Mesothelial cell of epicardium (in vitro differentiated cells): ENCODE measurements at places on chromosomes 7 and 10.

GRCh38 chr10:60359066-60359465 is 30.6 kb downstream of the ANK3 start:
- no peak for DNase-seq

GRCh38 chr7:90654718-90655427 is 58.8 kb downstream of the CDK14 start:
- DNase-seq, result no peak

DNA sequence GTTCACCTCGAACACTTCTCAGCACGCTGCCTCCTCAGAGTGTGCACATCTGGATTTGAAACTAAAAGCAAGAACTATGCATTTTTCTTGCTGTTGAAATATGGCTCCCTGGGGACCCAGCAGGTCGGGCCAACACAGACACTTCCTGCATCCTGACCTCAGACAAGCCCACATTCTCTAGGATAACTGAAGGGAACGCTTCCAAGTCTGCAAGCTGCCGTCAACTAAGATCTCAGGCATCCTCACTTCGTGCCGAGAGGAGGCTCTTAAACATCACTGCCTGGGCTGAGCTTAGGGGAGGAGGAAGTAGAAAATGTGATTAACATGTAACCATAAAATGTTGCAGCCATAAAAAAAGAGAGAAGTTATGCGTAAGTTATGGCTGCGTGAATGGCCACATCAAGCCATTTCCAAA is 65.5 kb downstream of the PYROXD2 start:
- DNase-seq, result no peak

- no peak for DNase-seq
Measured at GRCh38 chr10:112333452-112333851, 40.5 kb upstream of the ACSL5 start.

DNA sequence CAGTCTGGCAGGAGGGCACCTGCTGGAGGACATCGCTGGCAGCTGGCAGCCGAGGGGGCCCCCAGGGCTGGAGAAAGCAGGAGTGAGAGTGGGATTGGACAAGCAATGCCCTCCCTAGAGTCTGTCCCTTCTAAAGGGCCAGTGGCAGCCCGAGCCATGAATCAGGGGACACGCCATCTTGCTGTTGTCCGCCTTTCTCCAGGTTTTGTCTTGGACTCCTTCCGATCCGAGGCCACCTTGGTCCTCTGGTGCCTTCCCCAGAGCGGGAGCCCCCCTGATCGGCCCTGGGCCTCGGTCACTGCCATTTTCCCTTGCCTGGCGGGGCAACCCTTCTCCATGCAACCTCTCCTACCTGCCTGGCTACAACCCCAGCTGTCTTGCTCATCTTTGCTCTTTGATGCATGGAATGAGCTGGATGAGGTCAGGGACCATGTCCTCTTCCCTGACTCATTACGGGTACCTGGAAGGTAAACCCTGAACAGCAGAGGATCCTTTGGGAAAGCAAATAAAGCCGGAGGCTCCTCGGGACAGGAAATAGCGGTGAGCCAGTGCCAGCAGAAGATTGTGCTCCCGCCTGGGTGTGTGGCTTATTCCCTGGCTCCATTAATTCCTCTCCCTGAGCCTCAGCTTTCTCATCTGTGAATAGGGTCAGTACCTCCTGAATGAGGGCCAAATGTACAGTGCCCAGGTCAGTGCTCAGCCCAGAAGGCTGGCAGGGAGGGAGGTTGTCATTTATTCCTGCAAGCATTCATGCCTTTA is 112.0 kb downstream of the GRK5 start:
- no peak for DNase-seq

DNA sequence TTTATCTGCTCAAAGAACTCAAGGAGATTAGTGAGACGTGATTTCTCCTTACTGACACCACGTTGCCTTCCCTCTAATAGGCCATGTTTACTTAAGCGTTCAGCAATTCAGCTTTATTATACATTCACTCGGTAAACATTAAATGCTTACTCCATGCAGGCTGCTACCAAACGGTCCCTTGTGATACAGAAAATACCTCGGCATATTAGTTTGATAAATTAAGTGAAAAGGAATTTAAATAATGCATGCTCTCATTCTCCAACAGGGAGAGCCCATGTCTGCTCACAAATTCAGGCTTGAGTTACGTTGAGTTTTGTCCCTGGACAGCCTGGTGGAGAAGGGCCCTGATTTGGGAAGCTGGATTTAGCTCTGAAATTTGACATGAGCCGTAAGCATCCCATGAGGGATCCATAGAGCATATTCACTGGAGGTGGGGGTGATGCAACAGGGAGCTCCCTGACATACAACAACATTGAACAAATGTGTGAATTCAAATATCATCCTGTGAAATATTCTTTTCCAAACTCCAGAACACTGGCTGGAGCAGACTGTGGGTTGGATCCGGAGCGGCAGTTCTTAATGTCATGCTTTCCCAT is 86.3 kb downstream of the TBXAS1 start:
- no peak for DNase-seq

DNA sequence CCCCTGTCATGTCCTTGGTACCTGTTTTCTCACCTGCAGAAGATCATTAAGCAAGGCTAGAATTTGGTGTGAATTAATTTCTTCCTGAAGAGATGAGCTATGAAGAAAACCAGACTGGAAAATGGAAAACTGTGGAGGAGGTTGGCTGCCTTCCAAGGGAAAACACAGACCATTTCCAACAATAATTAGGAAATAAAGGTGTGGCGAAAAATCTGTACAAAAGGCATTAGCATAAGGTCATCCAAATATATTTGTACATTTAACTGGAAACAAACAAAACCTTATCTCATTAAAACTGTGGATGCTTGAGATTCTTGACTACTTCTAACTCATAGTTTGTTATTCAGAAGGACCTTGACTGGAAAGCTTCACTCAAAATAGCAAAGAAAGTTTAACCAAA is 1.7 kb downstream of the STN1 start:
- DNase-seq, result no peak

DNA sequence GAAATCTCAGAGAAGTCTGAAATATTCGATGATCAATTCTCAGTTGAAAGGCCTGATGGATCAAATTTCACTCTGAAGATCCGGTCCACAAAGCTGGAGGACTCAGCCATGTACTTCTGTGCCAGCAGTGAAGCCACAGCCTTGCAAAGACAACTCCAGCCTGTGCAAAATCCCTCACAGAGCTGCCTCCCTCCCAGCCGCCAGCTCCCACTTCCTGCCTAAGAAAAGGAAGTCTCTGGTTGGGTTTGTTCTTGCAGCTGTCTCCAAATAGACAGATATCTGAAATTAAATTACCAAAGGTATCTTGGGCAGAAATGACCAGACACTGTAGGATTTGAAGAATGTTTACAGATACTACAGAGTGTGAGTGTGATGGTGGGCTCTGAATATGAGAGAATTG is 43.4 kb upstream of the PRSS58 start:
- no peak for DNase-seq

DNA sequence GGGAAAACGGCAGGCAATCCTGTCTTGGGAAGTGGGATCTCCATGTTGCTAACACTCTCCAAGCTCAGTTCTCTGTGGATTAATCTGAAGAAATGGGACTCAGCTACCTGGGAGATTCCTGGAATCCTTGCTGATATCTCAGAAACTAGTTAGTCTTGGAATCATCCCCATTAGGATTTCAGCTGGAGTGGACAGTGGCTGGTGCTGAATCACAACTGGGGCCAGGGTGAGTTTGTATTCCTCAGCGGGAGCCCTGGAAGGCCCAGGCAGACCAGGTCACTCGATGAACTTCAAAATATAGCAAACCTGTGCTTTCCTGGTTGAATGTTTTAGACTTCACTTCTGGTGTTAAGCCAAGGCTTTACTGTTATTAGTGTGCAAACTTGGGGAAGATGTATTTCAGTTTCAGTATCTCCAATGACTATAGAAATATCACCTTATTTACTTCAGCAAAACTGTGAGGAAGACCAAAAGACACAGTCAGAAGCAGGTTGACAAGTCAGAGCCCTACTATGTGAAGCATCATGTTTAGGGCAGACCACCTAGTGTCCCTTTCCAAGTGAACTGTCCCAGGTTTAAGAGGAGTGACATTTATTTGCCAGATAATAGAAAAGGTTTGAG is 126.1 kb downstream of the AOAH start:
- no peak for DNase-seq

DNA sequence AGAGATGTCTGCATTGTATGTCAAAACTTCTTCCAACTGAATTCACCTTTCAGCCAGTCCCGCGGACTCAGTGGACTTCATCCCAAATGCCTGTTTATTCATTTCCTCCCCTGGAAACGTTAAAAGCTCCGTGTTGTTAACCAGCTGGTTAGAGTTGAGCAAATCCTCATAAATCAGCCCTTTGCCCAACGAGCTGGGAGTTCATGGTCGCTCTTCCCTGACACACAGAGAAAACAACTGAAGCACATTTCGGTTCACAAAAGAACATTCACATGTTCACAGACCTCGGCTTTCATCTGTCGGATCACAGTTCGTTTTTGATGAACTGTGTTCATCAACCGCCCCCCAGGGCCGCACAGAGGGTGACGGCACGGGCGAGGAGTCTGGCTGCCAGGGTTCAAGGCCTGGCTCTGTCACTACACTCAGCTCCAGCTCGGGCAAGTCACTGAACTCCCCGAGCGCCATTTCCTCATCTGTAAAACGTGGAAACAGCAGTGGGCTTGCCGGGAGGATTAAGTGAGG is 62.6 kb downstream of the GLI3 start:
- no peak for DNase-seq

DNA sequence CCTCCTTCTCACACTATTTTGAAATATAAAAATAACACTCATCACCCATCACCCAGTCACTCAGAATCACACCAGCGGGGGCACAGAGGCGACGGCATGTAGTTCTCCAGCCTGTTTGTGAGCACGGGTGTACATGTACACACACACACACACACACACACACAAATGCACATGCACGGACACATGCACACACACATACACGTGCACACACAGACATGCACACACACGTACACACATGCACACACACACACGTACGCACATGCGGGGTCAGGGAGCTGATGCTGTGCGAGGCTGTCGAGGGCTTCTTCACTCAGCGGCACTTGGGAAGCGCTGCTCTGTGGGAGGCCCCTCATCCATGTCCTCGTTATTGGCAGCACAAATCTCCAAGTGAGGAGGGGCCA is 178.8 kb downstream of the ELFN1 start:
- DNase-seq, result no peak

DNA sequence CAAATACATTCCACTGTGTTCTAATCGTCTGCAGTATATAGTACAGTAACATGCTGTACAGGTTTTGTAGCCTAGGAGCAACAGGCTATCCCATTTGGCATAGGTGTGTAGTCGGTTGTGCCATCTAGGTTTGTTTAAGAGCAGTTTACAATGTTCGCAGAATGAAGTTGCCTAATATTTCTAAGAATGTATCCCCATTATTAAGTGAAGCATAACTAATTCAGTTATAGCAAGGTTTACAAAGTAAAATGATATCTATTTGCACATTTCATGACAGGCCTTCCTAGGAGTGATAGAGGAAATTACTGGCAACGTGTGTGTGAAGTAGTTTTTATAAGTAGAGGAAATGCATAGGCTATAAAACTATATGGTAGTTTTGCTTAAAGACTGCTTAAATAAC is 4.0 kb downstream of the CREM start:
- no peak for DNase-seq

- no peak for DNase-seq
Measured at GRCh38 chr7:30303312-30304039, 19.1 kb downstream of the ZNRF2 start.

GRCh38 chr7:135928136-135928535 is 49.0 kb downstream of the MTPN start:
- DNase-seq, result no peak

- DNase-seq, result no peak
Measured at GRCh38 chr7:112488264-112488552, 7.4 kb downstream of the LSMEM1 start.

DNA sequence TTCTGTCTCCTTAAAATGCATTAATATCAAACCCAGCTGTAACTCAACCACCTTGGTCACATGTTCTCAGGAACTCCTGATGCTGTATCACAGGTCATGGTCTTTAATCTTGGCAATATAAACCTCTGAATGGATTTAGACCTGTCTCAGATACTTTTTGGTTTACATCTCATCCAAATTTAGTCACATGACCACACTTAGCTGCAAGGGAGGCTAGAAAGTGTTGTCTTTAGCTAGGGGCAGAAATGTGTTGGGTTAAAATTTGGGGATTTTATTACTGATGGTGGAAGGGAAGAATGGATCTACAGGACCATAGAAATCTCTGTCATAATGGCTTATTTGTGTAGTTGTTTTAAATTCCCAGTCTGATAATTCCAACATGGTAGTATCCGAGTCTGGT is 29.6 kb upstream of the IL15RA start:
- no peak for DNase-seq

DNA sequence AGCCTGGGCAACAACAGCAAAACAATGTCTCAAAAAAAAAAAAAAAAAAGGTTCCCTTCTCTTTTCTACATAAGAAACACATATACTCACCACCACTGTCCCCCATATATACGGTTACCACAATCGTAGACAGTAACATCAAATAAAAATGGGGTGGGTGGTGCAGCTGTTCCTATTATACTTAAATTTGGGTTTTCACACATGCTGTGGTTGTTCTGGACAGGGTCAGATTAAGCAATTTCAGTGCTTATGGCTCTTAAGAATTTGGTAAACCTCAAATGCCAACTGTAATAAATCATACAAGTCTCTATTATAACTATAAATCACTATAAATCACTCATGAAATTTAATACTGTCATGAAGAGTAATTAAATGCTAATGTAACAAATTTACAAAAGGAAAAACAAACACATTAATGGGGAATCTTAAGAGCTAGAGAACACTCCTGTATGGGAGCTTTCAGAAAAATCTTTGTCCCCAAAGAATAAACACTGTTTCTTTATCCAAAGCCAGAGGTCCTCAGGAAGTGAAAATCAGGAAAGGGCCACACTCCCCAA is 143.6 kb downstream of the GLI3 start:
- DNase-seq, result no peak

DNA sequence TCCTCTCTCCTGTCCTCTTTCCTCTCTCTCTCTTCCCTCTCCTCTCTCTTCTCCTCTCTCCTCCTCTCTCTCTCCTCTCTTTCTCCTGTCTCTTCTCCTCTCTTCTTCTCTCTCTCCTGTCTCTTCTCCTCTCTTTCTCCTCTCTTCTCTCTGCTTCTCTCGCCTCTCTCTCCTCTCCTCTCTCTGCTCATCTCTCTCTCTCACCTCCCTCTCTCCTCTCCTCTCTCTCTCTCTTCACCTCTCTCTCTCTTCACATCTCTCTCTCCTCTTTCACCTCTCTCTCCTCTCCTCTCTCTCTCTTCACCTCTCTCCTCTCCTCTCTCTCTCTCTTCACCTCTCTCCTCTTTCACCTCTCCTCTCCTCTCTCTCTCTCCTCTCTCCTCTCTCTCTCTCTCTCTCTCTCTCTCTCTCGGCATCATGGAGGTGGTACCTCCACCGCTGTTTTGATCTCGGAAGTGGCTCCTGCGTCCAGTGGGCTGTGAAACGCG is 30.1 kb downstream of the CFAP46 start:
- DNase-seq, result no peak

- no peak for DNase-seq
Measured at GRCh38 chr10:51706225-51706624, 6.8 kb upstream of the CSTF2T start.

GRCh38 chr10:5187867-5188266 is 2.9 kb upstream of the AKR1C8 start:
- DNase-seq, result no peak

- no peak for DNase-seq
Measured at GRCh38 chr10:18240185-18240882, 100.1 kb downstream of the CACNB2 start.

GRCh38 chr10:44899450-44900080 is 11.6 kb upstream of the TMEM72 start:
- DNase-seq, result no peak
